ENCODE measurements at places on chromosomes 5 and 9.
A peak's percentile ranks its signal among the peaks of the same experiment; 100 is the strongest.

DNA sequence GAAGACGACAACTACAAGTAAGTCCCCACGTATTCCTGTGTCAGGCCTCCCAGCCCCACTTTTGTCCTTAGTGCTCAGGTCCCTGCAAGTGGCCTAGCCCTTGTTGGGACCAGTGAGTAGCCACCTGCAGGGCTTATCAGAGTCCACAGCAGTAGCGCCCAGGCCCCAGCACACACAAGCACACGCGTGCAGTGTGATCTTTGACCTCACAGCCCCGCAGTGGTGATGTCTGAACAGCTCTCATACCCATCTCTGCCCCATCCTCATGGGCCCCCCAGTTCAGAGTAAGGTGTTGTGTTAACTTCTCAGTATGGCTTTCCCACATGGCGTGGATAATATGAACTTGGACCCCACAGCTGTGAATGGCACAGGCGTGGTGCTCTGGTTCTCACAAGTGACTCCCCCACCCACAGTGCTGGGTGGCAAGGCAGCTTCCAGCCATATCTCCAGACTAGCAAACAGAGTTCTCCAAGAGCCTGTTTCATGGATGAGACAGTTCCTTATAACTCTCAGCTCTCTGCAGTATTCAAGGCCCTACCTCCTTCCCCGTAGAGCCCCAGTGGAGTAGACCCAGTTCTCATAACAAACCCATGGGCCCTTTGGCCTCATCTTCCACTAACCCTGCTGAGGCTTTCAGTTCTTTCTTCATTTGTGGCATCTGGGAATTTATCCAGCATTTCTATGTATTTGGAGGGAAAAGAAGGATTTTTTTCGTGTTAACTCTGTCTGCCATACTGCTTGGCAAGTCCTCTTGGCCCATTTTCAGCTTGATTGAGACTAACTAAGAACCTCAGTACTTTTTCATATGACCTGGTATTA is 46.5 kb upstream of the ANGPTL2 start:
- DNase-seq = no peak

- DNase-seq = no peak
These were observed 132.8 kb downstream of the MACROH2A1 start for GRCh38 chr5:135266303-135266635.

- DNase-seq = no peak
These were observed 80.8 kb downstream of the ARRDC3 start for GRCh38 chr5:91302305-91302704.

DNA sequence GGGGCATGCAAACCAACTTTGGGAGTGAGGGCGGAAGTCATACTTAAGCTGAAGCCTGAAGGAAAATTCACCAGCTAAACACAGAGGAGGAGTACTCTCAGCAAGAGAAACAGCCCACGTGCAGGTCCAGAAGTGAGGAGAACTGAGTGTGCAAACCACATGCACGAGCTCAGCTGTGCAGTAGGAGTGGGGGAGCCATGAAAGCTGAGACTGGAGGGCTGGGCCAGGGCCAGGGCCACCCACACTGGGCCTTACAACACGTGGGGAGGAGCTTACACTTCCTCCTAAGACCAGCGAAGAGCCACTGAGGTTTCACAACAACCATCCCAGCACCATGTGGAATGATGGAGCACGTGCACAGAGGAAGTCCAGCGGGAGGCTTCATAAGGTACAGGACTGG is 9.3 kb upstream of the WWC1 start:
- peak; percentile 44 for DNase-seq

DNA sequence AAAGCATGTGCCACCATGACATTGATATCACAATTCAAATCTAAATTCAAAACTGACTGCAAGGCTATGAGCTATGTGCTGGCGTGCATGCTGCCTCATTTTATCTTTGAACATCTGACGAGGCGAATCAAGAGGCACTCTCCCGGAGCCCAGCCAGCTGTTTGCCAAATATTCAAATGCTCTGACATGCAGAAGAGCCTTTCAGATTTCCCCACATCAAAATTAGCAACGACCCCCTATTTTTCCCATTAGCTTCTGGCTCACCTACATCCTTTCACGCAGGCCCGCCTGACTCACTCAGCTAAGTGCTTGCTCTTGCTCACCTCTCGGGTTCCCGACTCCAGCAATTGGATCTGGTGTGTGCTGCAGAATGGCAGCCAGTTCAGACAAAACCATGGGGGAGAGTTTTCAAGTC is 159.0 kb downstream of the NR2F1-AS1 start:
- DNase-seq = no peak

DNA sequence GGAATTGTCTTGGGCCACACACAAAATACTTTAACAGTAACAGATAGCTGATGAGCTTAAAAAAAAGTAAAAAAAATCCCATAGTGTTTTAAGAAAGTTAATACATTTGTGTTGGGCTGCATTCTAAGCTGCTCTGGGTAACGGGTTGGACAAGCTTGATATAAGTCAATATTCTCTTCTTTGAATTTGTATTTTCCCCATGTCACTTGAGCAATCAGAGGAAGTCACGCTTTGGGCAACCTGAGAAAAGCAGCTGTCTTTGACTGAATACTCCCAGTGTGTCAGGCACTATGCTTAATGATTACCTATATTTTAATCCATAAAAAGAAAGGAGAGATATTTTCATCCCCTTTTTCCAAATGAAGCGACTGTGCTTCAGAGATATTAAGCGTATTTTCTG is 84.9 kb downstream of the ATP10B start:
- DNase-seq = no peak

DNA sequence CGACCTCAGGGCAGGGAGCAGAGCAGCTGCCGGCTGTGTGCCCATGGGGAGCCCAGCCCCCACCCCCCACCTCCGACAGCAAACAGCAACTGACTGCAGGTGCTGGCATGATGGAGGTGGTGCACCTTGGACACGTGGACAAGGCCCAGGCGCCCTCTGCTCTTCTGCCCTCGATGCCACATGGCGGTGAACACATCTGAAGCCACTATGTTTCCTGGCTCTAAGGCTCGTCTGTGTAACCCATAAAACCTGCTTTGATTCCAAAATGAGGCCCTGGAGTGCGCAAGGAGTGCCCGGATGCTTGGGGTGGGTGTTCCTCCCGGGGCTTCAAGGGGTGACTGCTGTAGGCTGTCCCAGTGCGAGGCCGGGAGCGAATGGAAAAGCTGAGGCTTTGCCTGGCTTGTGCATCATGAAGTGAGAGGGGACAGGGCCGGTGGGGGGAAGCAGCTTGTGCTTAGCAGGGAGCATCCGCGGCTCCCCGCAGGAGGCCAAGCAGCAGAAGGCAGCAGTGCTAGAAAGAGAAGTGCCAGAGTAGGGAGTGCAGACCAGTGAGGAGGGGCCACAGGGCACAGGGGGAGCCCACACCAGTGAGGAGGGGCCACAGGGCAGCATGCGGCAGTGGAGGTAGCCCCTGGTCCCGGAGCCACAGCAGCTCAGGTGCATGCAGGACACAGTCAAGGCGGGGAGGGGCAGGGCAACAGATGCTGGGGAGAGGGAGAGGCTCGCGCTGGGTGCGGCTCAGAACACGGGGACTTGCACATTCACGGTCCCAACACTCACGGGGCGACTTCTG is 30.0 kb downstream of the NKD2 start:
- DNase-seq = no peak

DNA sequence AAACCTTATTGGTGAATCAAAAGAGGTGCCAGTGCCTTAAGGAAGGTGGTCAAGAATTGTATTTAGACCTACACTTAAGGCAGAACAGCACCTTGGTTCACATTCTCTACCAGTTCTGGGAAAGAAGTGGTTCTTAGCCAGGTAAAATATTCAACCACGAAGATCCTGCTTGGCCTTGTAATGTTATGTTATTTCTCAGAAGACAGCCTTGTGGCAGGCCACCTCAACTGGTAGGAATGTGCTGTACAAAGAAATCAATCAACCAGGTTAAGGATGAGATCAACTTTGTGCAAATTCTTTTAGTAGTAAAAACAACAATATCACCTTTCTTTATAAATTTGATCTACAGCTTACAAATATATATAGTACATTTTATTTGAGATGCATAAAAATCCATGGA is 246.8 kb downstream of the ARRDC3 start:
- no peak for DNase-seq

- DNase-seq = no peak
These were observed 96.5 kb downstream of the GADD45G start for GRCh38 chr9:89701221-89701798.

- no peak for DNase-seq
These were observed 78.3 kb upstream of the IRX1 start for GRCh38 chr5:3517348-3517747.

DNA sequence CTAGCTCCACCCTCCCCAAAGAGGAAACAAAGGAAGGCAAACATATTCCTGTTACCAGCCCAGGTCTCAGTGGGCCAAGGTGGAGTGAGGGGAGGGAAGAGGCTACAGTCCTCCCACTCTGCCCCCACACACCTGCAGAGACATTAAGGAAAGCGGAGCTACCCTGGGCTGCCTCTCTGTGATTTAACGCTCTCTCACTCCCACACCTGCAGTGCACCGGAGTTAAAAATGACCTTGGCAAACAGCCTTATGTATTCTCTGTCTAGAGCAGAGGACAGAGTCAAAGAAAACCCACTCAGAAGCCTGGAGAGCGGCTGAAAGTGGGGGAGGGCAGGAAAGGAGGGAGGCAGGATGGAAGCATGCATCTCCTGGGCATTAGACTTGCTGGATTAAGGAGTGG is 32.7 kb downstream of the KCNIP1 start:
- no peak for DNase-seq

GRCh38 chr9:124257070-124257843 is 492 bp upstream of the NEK6 start:
- no peak for DNase-seq

- DNase-seq = no peak
These were observed 13.4 kb downstream of the CFAP95 start for GRCh38 chr9:69834056-69834455.

DNA sequence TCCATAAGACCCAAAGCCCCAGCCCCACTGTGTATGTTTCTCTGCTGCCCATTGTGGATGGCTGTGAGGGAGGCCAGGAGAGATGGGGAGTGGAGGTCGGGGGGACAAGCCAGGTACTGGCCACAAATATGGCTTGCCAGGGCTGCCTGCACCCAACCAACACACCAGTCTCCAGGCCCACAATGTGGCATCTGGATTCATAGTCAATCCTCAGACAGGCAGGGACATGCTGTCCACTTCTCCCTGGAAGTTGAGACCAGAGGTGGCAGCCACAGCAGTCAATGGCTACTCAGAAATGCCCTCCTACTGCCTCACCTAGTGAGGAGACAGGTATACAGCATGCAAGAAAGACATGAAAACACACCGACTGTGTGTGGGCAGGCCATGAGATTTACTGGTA is 61.2 kb upstream of the SLC25A51 start:
- no peak for DNase-seq

GRCh38 chr9:135253305-135254004 is 166.0 kb downstream of the OLFM1 start:
- no peak for DNase-seq

DNA sequence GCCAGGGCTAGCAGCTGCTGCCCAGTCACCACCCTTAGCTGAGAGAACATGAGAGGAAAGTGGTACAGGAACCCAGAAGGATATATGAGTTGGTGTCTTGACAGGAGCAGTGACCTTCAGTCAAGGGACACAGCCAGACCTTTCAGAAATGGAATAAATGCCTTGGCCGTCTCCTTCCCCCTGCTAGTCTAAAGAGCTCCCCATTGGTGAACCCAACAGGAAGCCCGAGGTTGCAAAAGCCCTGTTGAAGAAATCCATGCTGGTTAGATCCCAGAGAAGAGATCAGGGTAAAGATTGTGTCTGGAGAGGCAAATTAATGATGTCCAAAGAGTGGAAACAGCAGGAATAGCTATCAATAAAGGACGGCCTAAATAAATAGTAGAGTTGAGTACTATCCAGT is 244.5 kb downstream of the NR3C1 start:
- no peak for DNase-seq

- DNase-seq = no peak
These were observed 124.8 kb upstream of the SLC1A3 start for GRCh38 chr5:36481454-36482120.

GRCh38 chr9:130473566-130473965 is 28.8 kb downstream of the ASS1 start:
- no peak for DNase-seq

DNA sequence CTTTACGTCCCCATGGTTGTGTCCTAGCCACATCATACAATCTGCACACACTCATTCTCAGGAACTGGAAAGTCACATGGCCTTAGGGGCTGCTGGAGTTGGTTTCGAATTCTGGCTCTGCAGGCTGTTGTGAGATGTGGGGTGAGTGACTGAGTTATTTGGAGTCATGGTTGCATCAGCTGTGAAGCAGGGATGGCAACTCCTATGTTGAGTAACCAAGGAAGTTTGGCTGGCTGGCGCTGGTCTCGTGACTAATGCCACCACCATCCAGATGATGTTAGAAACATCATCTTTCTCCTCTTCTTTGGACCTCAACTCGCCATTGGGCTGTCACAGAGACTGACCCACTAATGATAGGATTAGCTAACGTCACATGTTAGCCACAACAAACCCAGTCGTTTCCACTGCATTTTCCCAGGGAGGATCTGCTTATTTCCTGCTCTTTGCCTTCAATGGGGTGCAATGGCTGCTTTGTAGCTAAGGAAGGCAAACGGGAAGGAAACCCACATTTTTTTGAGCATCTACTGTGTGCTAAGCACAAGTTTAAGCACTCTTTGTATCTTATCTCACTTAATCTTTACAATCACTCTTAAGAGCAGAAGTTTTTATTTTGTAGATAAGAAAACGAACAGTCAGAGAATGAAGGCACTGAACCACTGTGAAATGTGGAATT is 78.1 kb upstream of the UBTD2 start:
- peak; percentile 98 for DNase-seq

GRCh38 chr9:135500525-135501260 is at the start of gene MRPS2:
TSS of gene MRPS2 (plus strand) at chr9:135500682. CDS start at chr9:135500711, 29 bp downstream.
- DNase-seq = peak; percentile 90

- no peak for DNase-seq
These were observed 15.7 kb downstream of the TPPP start for GRCh38 chr5:677131-678101.

DNA sequence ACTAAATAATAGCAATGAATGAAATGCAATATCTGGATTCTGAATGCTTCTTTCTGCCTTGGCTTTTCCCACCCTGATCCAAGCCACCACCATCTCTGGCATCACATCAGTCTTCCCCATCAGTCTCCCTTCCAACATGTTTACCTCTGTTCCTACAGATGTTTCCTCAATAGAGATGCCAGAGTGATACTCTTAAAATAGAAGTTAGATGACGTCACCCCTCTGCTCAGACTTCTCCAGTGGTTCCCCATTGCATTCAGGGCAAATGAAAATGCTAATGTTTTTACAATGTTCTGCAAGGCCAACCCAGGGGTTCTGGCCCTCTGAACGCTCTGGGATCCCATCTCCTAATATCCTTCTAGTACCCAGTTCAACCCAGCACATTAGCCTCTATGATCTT is 305.8 kb downstream of the TRIM32 start:
- DNase-seq = no peak

- peak; percentile 82 for DNase-seq
These were observed 185.0 kb downstream of the GLIS3 start for GRCh38 chr9:4114569-4115505.

DNA sequence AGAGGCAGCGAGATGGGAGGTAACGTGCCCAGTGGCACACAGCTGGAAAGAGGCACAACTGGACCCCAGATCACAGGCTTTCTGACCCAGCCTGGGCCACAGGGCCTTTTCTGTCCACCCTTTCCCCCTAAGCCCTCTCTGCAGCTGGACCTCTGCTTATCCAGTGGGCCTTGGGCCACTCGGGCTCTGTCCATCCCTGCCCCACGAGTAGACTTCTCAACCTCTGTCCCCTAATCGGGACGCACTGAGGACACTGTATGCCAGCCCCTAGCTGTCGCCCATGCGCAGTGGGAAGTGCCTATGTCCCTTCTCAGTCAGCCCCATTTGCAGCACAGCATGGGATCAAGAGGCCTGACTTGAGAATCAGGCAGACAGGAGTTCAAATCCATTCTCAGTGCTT is 65.6 kb upstream of the NEURL1B start:
- no peak for DNase-seq

- no peak for DNase-seq
These were observed 32.1 kb downstream of the NCS1 start for GRCh38 chr9:130204341-130204740.
